ENCODE measurements at places on chromosomes 3 and 15.

GRCh38 chr3:97417-98258 is 98.9 kb upstream of the CHL1 start:
- DNase-seq, result no peak

- no peak for DNase-seq
Observed at GRCh38 chr15:99989095-99989494, 255.9 kb upstream of the LYSMD4 start.

DNA sequence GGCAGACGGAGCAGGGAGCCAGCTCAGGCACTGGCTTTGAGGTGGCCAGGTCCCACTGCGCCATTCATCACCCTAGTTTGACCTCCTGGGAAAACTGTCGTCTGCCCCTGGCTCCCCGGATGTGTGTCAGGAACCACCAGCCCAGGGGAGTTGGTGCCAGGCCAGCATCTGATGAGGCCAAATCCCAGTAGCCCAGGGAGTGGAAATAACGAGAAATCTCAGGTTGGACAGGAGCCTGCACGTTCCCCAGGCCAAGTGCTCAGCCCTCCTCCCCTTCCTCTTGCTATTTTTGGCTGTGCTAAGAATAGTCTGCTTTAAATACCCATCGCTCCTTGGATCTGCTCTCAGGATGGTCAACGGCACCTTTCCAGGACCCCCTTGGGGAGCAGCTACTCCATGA is 93.1 kb upstream of the RPL32 start:
- DNase-seq, result no peak

DNA sequence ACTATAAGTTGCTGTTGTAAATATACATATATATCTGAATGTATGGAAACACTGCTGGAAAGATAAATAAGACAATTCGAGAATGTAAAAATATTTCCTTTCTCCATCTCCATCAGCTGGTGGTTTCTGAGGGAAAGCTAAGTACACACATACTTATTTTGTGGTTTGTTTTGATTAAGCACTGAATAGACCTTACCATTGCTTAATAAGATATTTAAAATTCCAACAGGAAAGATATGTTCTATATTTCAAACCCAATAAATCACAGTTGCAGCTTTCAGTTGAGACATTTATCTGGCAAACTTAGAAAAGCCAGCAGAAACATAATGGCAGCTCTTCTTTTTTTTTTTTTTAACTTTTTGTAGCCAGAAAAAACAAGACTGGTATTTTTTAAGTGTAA is 160.4 kb downstream of the VGLL3 start:
- no peak for DNase-seq

- DNase-seq, result no peak
Observed at GRCh38 chr3:162390891-162391290, 894.3 kb downstream of the OTOL1 start.

- DNase-seq, result no peak
Observed at GRCh38 chr3:63795438-63795837, 23.7 kb upstream of the C3orf49 start.

- no peak for DNase-seq
Observed at GRCh38 chr3:38994251-38994650, 57.5 kb downstream of the SCN11A start.

DNA sequence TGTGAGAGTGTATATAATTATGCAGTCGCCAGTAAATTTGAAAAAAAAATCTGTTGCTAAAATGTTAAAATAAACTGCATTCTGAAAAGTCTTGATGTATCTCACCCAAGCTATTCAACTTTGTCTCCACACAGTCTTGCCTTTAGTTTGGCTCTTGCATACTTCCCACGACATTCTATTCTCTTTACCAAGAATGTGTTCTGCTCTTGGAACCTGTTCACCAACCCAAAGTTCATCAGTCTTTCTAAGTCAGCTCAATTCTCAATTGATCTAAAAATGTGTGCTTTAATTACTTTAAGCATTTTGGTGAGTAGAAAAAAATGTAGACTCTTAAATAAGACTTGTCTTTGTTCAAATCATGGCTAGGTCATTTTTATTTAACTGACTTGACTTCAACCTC is 657.7 kb upstream of the TBL1XR1 start:
- DNase-seq, result no peak

DNA sequence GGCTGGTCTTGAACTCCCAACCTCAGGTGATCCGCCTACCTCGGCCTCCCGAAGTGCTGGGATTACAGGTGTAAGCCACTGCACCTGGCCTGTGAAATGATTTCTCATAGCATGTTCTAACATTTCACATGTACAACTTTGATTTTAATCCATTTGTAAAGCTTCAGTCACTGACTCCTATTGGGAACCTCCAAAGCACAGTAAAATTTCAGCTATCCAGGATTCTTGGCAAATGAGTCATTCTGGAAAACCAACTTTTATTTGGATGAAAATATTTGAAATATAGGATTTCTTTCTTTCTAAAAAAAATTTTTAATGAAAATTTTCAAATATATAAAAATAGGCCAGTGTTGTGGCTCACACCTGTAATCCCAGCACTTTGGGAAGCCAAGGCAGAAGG is 2.7 kb upstream of the LMAN1L start:
- no peak for DNase-seq
